ENCODE measurements at places on chromosomes 4 and X.
A peak's percentile ranks its signal among the peaks of the same experiment; 100 is the strongest.

GRCh38 chr4:49000806-49001205 is 14.7 kb downstream of the CWH43 start:
- no peak for DNase-seq

DNA sequence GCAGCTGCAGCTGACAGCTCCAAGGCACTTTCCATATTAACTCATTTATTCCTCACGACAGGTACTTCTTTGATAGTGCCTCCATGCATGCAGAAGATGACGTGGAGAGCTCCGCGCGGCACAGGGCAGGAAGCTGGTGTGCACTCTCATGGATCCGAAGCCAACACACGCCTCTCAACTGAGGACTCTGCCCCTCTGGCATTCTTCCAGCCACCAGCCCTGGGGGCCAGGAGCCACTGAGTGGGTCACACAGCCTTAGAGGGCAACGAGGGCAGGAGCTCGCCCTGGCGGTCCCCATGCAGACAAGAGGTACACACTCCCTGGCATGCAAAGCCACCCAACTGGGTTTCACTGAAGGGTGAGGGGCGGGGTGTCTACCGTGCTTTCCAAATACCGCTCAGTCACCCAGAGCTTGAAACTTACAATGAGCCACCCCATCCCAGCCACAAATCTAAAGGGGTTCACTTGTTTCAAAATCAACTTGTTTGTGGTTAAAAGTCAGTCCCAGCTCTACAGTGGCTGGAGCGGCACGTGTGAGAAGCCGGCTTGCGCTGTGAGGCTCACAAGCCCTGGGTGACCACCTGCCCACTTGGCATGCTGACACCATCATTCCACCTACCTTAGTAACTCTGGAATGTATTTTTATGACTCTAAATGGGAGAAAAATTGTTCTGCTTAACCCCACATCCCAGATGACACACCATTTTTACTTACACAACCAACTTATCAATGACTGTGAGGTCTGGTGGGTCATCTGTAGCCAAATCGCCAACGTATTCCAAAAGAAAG is 16.2 kb downstream of the NOP14 start:
- no peak for DNase-seq

- no peak for DNase-seq
These were observed 443.6 kb downstream of the IL15 start for GRCh38 chr4:142079959-142080358.

GRCh38 chr4:7949759-7950158 is 10.1 kb upstream of the AFAP1 start:
- no peak for DNase-seq

- no peak for DNase-seq
These were observed 6.3 kb upstream of the NKX1-1 start for GRCh38 chr4:1412376-1413203.

DNA sequence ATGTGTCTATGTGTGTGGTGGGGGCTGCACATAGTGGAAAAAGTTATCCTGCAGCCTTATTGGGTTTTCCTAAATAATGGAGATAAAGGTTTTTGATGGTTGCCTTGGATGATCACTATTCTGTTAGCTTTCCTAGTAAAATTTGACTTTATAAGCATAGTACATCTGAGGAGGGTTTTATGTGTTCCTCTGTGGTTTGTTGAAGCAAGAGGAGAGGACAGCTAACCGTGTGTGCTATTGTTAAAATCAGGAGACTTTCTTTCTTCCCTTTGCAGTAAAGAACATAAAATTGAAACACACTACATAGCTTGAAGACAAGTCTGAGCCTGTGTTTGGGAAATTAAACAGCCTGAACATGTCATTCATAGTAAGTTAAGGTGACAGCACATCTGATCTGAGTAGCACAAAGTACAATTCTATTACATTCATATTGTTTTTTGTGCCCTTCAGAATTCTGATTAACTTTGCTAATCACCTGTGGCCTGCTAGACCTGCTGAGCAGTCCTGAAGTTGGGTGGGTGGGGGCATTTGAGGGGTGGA is 36.8 kb downstream of the C4orf51 start:
- DNase-seq: no peak

DNA sequence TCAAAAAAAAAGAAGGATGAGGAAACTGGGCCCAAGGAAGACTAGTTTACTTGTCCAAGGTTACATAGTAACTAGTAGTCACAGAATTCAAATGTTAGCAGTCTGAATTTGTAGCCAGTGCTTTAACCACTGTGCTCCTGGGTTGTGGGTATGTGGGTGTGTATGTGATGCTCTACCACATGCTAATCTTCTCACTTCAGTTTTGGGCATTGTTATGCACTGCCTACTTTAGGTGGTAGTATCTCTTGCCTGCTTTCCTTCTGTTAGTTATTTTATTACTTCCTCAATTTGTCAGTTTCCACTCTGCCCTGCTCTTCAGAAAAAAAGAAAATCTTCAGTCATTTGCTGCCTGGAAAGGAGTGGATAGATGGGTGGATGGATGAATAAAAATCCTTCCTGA is 219.2 kb downstream of the RPA4 start:
- no peak for DNase-seq

DNA sequence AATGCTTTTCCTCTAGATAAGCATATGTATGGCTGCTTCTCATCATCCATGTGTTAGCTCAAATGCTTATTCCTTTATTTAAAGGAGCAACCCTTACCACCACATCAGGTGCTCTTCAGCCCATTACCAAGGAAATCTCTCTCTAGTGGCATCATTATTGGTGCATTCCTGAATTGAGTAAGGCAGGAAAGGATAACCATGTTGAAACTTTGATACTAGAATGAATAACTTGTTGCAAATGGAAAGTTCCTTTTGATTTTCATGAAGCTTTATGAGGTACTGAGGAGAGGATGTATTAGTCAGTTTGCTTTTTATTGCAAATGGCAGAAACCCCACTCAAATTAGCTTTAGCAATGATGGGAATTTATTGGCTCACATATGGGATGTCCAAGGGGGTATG is 212.3 kb upstream of the FGF13 start:
- no peak for DNase-seq

- no peak for DNase-seq
These were observed 211.2 kb upstream of the KIT start for GRCh38 chr4:54446581-54446980.

DNA sequence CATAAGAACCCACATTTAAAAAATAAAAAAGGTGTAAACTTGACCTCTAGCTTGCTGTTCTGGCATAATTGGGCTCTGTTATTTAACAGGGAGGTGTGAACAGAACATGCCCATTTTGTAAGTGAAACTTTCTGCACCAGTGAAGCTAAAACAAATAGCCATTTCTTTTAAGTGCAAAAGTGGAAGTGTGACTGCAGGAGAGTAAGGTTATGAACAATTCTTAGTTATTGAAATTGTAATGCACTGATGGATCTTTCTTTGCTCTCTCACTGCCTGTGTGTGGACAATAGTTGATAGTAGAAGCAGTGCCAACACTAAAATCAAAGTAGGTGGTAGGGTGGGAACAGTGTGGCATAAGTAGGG is 12.6 kb downstream of the P2RY10 start:
- DNase-seq: no peak

DNA sequence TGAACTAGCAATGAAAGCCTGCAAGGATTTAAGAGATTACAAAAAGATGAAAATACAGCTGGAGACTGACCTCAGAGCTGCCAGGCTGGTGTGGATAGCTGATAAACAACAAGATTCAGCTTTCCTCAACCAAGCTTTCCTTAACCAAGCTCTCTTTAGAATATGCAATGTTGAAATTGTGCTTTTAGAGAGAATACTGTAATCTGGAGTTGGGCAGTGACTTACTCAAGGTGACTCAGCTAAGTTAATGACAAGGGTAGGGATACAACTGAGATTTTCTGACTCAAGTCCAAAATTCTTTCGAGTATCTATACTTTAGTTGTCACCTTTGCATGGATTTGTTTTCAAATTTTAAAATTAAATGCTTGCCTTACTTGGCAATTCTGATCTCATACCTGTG is 98.0 kb downstream of the AMMECR1 start:
- no peak for DNase-seq

GRCh38 chr4:173211222-173211621 is 42.6 kb downstream of the GALNT7 start:
- no peak for DNase-seq

GRCh38 chrX:64437218-64437617 is 42.0 kb upstream of the MTMR8 start:
- no peak for DNase-seq

DNA sequence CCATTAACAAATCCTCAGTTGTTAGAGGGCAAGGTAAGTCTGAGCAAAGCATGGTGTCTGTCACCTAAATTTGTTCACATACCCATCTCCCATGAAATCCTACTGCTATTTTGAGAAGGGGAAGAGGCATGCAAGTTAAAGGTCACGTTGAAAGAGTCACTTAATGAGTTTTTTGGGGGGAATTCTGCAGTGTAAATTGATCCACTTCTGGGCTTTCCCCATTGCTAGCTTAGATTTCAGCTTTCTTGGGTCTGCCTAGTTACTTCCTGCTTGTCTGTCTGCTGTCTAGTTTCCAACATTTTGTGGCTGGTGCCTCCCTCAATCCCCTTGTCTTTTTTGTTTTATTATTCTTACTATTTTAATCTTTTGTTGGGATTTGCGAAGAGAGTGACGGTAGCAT is 32.0 kb downstream of the CEP135 start:
- DNase-seq: no peak

- no peak for DNase-seq
These were observed 973.9 kb upstream of the POU3F4 start for GRCh38 chrX:82534086-82534597.

DNA sequence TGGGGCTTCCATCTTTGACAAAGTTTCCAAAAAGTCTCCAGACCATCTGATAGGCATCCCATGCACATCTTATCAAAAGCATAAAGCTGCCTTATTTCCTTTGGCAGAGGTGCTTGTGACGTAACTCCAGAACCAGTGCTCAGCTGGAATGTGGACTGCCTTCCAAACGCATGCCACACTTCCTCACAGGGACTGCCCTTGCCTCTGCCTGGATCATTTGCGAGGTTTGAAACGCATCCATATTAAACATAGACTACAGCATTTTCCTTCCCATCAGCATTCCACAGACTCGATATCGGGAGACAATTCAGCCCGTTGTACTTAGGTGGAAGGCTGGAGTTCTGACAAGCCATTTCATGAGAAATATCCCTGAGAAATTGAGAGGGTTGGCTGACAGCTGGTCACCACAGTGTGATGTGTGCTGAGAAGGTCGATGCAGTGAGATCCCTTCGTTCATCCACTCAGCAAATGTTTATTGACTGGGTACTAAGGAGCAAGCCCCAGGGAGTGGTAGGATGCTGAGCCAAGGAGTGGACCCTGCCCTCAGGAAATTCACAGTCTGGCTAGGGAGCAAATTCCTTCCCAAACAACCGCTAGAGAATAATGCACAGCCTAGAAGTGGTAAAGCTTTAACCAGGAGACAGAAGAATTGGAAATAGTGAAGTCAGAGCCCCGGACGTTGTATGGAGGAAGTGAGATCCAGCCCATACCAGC is 376.0 kb downstream of the BCOR start:
- DNase-seq: no peak

DNA sequence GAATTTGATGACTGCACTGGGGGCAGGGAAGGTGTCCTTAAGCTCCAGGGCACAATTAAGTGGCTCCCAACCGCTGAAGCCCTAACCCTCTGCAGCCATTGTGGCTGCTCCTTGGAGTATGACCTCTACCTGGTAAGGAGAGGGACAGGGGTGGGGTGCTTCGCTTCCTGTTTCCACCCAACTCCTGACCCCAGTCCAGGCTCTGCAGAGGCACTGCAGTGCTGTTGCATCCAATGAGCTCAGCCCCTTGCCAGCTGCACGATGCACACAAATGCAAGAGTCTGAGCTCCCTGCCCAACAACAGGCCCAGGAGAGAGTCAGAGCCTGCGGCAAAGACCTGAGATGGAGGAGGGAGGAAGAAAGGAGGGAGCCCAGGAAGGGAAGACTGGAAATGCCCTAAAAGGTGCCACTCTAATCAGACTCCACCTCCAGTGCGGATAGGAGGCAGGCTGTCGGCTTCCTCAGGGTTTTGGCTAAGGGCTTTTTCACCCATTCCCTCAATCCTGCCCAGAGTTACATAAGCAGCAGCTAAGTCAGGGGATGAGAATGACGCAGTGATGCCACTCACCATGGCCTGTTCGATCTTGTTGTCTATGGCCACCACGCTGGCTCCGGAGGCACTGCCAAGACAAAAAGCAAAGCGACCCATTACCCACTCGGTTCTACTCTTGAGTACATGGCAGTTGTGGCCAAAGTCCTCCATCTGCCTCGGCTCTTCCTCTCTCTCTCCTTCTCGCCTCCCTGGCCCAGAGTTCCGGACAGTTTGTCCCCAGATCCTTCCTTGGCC is 60.1 kb downstream of the TSC22D3 start:
- DNase-seq: peak; percentile 4

- DNase-seq: no peak
These were observed 15.5 kb upstream of the GPR82 start for GRCh38 chrX:41708486-41708885.

GRCh38 chrX:24113181-24113580 is 36.3 kb upstream of the ZFX start:
- no peak for DNase-seq

GRCh38 chr4:38236003-38236402 is 275.8 kb downstream of the PTTG2 start:
- no peak for DNase-seq

DNA sequence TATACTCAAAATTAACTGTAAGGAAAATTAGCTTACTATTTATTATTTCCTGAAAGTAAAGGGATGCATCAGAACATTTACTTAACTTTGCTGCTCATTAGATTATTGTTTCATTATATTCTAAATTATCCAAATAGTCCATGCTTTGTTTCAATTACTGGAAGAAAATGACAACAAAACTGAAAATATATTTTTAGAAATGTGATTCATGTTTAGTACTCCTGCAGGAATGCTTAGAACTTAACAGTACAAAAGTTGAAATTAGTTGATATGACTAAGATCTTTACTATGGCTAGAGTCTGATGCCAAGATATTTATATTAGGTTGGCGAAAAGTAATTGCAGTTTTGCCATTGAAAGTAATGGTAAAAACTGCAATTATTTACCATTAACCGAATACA is 660.5 kb upstream of the PABPC4L start:
- no peak for DNase-seq

- DNase-seq: no peak
These were observed 64.5 kb upstream of the MMAA start for GRCh38 chr4:145554691-145555090.

- DNase-seq: no peak
These were observed 37.6 kb downstream of the YIPF6 start for GRCh38 chrX:68536429-68536828.

Measured in activated naive CD4-positive, alpha-beta T cell treated with Interleukin-2 at 50 U/mL for 16 hours (primary cell).